GM23248 (cell line): ENCODE measurements at places on chromosomes 13 and 19.

DNA sequence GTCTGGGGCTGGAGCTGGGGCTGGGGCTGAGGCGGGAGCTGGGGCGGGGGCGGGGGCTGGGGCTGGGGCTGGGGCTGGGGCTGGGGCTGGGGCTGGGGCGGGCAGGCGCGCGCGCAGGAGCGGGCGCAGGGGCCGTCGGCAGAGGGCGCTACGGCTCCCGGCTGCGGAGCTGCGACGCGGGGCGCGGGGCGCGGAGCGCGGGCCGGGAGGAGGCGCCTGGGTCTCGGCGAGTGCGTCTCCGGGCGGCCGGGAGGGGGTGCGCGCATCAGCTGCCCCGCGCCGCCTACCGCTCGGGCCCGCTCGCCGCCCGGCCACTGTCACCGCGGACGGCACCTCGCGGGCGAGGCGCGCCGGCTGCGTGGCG lies 422 bp upstream of the MTUS2 start:
- DNase-seq: peak; percentile 64

DNA sequence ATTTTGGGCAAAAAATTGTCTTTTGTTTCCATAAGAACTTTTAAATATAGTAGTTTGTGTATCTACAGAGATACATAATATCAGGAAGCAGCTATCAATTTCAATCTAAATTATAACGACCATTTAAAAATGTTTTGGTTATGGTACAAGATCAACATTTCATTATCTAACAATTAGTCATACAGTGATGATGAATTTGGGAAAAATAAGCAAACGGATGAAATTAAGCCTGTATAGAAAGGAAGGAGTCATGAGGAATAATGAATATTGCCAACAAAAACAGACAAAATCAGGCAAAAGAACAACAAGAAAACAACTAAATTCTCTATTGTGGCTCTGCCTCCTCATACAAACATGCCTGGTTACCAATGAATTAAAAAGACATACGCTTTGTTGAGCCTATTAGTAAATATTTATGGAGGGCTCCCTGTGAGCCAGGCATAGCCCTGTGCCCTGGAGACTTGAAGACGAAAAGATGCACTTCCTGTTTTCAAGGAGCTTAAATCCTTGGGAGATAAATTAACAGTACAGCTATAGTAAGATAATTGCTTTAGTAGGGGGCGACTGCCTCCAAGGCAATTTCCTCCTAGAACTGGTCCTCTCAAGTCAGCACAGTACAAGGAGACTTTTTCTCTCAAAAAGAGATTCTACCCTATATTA lies 73.0 kb downstream of the NALCN start:
- no peak for DNase-seq

DNA sequence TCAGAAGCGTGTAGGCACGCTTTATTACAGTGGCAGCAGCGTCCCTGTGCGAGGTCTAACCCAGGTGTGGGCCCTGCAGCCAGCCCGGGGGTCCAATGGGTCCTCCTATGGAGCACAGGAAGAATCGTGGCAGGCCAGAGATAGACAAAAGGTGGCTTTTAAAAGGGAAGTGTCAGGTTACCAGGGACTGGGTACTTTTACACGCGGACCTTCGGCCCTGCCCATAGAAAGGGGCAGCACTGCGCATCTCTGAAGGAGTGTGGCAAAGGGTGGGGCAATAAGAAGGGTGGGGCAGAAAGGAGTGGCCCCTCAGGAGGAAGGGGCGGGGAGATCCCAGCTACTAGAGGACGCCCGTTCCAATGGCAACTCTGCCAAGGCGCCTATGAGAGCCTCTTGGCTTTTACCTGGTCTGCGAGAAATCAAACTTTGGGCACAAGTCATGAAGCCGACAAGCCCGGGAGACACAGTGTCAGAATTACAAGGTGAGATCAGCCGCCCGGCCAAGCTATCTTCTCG lies 1419.8 kb downstream of the UQCRFS1 start:
- DNase-seq: peak; percentile 89

GRCh38 chr19:18519962-18520847 lies 1.7 kb downstream of the ELL start:
- DNase-seq: peak; percentile 89

DNA sequence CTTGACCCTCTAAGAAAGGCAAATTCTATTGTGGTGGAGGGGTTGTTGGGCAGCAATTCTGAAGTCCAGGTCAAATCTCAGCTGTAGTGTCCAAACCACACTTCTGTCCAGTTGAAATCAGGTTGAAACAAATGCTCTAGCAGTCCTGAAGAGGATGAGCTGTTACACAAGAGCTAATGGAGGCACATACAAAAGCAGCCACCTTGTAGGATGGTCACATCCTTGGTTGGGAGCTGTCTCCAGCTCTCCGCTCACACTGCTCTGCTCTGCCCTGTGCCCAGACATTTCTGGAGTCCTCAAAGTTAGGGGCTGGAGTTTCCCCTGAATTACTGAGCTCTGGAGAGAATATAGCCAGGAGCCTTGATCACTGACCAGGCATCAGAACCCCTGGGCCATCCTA lies 47.2 kb downstream of the GPR12 start:
- no peak for DNase-seq

DNA sequence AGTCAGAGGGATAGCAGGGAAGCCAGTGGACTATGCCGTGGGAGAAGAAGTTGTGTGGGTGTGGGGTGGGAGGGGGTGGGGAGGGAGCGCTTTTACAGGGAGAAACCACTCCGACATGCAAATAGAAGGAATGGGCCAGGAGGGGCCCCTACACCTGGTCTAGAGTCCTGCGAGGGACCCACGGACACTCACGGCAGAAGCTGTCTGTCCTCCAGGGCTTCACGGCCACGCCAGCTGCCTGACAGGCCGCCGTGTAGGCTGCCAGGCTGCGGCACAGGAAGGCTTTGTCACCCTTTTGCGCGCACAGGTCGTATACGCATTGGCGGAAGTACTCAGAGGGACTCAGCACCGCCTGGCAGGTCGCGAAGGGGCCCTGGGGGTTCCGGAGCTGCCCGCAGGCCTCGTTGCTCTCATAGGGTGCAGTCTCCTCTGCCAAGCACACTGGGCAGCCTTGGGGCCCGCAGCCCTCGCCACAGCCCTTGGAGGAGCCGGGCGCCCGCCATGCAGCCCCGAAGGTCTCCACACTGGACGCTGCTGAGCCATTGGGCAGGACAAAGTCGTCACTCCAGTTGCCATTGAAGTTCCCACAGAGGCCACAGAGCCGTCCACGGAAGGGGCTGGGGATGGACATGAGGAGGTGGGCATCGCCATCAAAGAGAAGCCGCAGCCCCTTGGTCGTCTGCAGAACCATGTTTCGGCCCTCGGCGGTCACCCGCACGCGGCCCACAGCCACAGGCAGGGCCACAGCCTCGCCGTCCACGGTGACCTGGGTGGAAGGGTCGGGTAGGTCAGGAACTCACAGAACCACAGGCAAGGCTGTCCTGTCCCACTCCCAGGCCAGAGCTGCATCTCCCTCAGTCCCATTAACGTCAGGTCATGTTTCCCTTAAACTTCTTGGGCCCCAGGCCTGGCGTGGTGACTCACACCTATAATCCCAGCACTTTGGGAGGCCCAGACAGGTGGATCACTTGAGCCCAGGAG lies 26.0 kb upstream of the FBL start:
- DNase-seq: no peak

DNA sequence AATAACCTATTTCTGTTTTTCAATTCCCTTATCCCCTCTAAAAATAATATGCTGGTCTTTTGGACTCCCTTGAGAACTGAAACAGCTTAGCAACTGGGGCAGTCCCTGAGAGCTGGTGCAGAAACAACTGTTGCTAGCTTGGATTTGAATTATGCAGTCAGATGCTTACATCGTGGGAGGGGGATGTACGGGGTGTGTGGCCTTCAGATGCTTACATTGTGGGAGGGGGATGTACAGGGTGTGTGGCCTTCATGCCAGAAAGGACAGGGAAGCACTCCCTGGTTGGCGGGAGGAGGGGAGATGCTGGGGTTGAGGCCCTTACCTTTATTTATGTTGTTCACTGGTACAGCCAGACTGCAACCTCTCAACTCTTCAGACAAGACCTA lies 25.6 kb downstream of the LRCH1 start:
- DNase-seq: no peak

GRCh38 chr13:75224053-75224742 lies 257.8 kb downstream of the TBC1D4 start:
- no peak for DNase-seq

DNA sequence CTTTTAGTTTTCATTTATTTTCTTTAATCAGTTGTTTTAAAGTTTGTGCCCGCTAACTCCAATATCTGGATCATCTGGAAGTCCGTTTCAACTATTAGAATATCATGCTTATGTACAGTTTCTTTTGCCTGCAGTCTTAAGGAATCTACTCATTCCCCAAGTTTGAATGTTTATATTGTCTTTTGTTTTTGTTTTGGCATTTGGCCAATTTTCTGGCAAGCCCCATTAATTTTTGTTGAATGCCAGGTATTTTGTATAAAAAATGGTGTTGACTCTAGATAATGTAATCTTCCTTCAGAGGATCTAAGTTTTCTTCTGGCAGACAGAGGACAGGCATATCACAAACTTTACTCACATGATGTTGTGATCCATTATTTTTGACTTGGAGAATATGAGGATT lies 11.1 kb upstream of the ZNF235 start:
- no peak for DNase-seq
